ENCODE measurements at places on chromosomes 13 and 19.

DNA sequence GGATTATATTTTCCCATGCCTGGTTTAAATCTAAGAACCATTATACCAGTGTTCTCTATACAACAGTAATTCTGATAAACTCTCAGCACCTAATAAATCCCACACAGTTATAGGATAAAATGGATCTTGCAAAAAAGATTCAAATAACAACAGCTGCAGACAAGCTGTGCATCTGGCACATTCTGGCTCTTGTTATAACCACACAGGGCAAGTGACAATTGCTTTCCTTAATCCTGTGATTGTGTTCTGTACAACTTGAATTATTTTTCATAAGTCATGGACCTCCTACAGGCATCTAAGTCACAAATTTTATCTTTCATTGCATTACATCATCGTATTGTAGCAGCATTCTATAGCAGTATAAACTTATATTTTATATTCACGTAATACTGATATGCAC is 948.3 kb downstream of the SLITRK1 start:
- DNase-seq: no peak

DNA sequence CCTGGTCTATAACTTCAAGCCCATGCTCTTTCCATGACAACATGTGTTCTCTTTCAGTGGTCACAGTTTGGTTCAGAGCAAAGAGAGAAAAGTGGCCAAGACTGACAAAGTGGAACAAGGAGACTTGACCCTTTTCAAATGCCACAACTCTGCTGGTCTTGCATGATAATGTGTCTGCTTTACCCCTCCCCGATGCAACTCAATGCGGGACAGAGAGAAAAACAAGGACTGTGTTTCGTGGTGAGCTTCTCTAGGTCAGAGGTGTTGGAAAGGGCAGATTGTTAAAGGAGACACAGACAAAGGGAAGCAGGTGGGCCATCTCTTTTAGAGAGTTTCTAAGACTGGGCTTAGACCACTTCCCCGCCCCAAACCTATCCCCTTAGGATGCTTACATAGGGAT is 61.6 kb upstream of the SERTM1 start:
- no peak for DNase-seq

- peak; percentile 3 for DNase-seq
Observed at GRCh38 chr19:42253245-42254088, 1.5 kb downstream of the ERF start.

DNA sequence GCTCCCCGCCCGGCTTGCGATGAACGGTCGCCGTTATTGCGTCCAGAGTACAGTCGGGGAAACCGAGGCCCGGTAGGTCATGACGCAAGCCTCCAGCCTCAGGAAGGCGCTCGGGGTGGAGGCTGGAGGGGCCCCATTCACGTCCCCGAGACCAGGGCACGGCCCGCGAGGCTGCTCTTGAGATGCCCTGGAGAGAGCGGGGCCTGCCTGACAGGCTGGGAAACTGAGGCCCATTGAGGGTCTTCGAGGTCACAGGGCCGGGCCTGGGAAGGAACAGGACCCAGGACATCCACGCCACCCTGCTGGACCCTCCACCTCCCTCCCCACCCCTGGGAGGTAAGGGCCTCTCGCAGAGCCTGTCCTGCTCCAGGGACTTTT is 367 bp downstream of the NDUFS7 start:
- DNase-seq: no peak

Data from LoVo (cell line).